ENCODE measurements at places on chromosomes 1 and 21.

DNA sequence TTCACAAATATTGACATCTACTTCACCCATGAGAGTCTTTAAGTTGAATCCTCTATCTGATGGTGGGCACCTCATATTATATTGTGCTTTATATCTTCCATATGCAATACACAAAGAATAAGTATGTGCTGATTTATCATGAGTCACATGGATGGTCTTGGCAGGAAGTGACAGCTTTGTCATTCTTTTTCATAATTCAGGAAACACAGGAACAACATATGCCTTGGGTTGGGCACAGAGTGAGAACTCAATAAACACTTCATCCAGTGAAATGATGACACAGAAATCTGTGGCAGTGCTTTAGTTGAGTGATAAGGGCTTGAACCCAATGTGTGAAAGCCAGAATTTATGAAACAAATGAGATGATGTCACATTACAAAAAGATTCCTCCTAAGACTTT, 41.2 kb downstream of the GADD45A start:
- no peak for DNase-seq

- no peak for DNase-seq
Measured at GRCh38 chr1:224727351-224728289, 111.5 kb downstream of the CNIH3 start.

GRCh38 chr1:65911679-65912078, 119.0 kb downstream of the PDE4B start:
- no peak for DNase-seq

GRCh38 chr1:199691540-199691939, 336.0 kb upstream of the NR5A2 start:
- peak; percentile 17 for DNase-seq

DNA sequence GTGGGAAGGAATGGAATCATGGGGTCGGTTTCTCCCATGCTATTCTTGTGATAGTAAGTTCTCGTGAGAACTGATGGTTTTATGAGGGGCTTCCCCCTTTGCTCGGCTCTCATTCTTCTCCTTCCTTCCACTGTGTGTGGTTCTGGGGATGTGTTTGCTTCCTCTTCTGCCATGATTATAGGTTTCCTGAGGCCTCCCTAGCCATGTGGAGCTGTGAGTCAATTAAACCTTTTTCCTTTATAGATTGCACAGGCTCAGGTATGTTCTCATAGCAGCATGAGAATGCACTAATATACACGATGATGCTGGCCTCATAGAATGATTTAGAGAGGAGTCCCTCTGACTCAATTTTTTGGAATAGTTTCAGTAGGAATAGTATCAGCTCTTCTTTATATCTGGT, 195.4 kb upstream of the IVNS1ABP start:
- DNase-seq = no peak

GRCh38 chr1:98732985-98733781, 71.7 kb downstream of the SNX7 start:
- no peak for DNase-seq

DNA sequence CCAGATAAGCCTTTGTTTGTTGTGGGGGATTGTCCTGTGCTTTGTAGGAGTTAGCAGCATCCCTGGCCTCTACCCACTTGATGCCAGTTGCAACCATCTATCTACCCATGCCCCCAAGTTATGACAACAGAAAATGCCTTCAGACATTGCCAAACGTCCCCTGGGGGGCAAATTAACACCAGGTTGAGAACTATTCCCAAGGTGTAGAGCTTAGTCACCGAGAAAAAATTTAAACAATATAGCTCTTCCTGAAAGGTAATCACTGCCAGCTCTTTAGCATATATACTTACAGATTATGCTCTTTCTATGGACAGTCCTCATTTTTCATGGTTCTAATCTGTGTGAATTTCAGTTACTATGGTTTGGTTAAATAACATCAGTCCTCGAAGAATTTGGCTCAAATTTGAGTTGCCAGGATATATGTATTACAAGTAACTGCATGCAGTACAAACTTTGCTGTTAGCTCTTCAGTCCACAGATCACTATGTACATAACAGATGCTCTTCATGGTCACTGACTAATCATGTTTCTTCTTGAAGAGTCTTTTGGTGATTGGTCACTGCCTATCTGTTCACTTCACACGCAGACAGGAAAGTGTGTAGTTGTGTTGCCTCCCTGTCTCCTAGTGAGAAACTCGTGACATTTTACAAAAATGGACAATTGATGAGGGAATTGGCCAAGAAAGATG, 25.2 kb downstream of the MAPKAPK2 start:
- no peak for DNase-seq

DNA sequence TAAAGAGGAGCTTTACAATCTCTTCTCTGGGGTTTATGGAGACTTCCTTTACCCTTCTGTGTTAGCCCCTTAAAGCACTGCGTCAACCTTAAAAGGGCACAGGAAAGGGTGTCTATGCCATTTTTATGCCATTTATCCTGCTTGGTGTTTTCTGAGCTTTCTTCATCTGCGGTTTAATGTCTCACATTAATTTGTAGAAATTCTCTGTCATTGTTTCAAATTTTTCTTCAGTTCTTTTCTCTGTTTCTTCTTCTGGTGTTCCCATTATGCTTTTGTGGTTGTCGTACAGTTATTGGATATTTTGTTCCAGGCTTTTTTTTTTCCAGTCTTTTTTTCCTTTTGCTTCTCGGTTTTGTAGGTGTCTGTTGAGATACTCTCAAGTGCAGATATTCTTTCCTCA, 107.9 kb downstream of the OSBPL9 start:
- DNase-seq = no peak

- no peak for DNase-seq
Measured at GRCh38 chr1:32350785-32351398, 11.4 kb downstream of the FAM229A start.

DNA sequence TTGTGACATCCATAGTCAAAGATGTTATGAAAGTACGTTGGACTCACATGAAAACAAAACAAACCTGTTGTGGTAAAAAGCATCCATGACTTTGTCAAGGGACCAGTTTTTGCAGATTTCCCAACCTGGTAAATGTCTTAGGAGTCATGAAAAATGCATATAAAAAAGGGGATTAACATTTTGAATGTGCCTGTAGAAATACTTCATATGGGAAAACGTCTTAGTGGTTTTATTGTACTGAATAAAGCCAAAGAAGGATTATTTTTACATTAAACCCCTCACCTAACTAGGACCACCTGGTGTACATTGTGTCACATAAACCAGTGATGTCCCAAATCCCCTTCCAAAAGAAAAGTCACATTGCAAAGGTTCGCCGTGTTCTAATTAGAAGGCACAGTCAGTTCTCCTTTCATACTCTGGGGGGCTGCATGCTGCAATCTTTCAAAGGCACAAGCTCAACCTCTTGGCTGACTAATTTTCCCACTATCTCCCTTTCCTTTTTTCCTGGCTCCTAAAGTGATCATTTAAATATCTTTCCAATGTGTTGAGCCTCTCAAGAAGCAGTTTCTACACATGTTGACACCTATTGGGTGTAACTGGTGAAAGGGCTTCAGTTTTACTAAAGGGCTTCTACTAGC, 119.8 kb upstream of the SPAG17 start:
- DNase-seq = no peak

DNA sequence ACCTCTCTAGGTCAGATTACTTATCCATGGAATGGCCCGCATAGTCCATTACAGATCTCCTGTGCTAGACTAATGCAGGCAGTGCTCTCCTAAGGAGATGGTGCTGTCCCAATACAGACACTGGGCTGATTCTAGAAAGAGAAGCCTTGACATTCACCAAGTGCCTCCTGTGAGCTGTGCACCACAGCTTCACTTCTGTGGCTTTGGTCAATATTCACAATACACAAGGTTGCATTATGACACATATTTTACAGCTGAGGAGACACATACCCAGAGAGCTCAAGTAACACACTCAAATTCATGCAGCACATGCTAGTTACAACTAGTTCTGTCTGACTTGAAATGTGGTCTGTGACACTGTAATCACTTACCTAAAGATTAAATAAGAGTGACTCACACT, 59.4 kb upstream of the LRRC8B start:
- DNase-seq = no peak

DNA sequence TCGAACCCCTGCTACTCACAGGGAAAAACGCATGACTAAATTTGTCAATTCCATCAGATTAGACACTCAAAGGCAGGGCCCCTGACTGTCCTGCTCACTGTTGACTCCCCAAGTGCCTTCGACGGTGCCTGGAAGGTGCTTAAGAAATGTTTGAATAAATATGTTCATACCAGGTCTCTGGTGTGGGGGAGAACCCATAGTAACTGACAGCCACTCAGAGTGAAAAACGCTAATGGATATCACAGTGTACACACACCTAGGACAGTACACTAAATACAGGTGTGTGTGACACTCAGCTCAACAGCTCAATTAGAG, 39.7 kb upstream of the WASF2 start:
- no peak for DNase-seq

- peak; percentile 26 for DNase-seq
Measured at GRCh38 chr21:26007951-26008498, 162.5 kb downstream of the APP start.

DNA sequence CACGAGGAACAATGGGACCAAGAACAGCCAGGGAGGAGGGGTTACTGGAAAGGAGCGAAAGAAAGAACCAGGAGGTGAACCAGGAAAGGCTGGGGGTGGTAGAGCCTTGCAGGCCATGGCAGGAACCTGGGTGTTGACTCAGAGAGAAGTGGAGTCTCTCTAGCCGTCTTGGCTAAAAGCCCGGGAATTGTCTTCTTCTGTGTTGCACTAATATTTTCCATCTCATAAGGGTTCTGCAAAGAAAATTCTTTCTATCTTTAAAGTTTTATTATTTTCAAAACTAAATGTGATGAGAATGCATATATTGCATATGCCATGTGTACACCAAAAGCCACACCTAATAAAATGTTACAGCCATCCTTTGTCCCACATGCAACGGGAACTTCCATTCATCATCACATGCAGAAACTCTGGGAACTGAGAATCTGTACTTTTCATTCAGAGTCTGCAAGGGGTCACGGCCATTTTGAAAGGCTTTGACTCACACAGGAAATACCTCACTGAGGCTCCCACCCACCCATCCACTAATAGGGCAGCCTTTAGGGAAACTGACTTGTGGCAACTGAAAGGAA, 38.0 kb downstream of the ERG start:
- DNase-seq = no peak

GRCh38 chr1:1432274-1432950, 3.1 kb upstream of the VWA1 start:
- DNase-seq = no peak

GRCh38 chr21:42392731-42393442, 3.0 kb downstream of the TMPRSS3 start:
- no peak for DNase-seq

DNA sequence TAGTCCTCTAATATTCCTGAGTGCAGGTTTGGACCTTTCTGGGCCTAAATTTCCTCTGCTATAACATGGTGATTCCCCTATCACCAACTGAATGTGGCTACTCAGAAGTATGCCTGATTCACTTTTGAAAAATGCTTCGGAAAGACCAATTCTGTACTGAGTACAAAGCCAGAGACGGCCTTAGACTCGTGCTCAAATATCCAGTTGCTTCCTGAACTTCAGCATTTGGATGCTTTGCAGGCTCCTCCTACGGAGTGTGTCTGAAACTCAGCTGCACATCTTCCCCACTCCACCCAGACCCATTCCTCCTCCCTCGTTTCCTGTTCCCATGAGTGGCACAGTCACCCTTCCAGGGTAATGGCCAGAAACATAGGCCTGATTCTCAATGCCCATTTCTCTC, 98.4 kb upstream of the GADD45A start:
- no peak for DNase-seq

DNA sequence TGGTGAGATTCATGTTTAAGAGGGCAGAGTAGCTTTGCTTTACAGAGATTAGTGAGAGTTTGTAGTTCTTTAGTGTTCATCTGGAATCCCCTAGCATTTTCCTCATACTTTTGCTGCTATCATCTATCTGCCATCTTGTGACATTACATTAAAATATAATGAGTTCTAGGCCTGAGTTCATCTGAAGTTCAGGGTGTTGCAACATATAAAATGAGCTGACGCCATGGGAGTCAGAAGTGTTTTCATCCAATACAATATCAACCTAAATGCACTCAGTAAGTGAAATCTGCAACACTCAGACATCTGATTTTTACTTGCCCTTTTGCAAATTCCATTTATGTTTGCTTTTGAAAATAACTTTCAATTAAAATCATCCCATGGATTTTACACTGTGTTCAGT, 153.8 kb downstream of the NTNG1 start:
- no peak for DNase-seq

DNA sequence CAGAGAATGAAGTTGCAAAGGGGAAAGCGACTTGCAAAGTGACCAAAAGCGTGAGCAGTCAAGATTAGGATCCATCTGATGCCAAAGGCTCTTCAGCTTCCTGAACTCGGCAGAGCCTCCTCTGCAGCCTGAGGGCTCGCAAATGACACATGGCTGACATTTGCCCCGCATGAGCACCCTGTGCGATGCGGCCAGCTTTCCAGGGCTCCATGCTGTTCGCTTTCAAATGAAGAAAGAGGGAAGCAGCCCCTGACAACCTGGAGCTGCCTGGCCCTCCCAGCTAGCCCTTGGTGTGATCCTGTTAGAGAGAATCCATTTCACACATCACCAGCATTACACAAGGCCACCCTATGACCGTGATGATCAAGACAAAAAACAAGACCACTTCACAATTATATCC, 20.2 kb upstream of the FAM131C start:
- DNase-seq = no peak
